ENCODE measurements at places on chromosomes 16 and 17. TPM values are rescaled to one million over a fixed set of nuclear protein-coding genes. Genes with fewer than 3 reads are reported as not detected.

Gene TBC1D3K
- 0.02 TPM for polyA plus RNA-seq

- no peak for DNase-seq
These were observed 34.6 kb downstream of the LGALS9 start for GRCh38 chr17:27665549-27665948.

- DNase-seq: no peak
These were observed 111.3 kb downstream of the AATF start for GRCh38 chr17:37060094-37060493.

DNA sequence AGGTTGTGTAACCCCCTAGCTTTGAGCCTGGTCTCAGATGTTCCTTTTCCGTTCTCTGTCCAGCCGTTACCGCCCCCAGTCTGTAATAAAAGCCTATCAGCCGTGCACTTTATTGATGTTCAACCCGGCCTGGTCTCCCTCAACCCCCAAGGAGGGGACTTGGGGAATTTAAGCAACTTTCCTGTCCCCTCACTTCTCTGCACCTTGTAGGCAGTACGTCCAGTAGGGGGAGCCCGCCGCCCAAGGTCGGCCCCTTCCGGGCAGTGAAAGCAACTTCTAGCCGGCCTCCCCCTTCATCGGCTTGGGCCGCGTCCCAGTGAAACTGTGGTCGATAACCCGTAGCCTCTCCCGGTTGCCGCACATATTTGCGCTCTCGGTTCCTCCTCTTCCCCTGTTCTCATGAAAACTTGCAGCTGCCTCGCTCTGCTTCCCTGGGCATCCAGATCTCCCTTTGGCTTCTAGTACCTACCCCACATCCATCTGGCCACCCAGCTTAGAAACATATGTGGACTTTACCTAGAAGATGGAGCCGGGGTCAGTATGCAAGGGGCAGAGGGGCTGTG, 7.9 kb downstream of the PNPO start:
- no peak for DNase-seq

DNA sequence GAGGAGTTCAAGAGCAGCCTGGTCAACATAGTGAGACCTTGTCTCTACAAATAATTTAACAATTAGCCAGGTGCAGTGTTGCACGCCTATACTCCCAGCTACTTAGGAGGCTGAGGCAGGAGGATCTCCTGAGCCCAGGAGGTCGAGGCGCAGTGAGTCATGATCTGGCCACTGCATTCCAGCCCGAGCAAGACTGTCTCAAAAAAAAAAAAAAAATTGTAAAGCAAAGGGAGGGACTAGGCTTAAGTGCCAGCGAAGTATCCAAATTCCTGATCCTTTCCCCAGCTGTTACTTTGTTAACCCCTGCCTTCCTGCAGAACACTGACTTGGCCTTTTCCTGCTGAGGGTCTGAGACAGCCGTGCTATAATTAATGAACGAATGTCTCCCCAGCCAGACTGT, 2.7 kb downstream of the GDPD3 start:
- DNase-seq: no peak

- peak; percentile 42 for DNase-seq
These were observed at the start of gene MT1F for GRCh38 chr16:56657555-56658326. MT1F (plus strand) TSS chr16:56657959; CDS start chr16:56658059, 100 bp downstream.

- DNase-seq: no peak
These were observed 24.3 kb downstream of the CDK12 start for GRCh38 chr17:39485555-39485954.

Gene CORO1A
- polyA plus RNA-seq: 554 TPM

DNA sequence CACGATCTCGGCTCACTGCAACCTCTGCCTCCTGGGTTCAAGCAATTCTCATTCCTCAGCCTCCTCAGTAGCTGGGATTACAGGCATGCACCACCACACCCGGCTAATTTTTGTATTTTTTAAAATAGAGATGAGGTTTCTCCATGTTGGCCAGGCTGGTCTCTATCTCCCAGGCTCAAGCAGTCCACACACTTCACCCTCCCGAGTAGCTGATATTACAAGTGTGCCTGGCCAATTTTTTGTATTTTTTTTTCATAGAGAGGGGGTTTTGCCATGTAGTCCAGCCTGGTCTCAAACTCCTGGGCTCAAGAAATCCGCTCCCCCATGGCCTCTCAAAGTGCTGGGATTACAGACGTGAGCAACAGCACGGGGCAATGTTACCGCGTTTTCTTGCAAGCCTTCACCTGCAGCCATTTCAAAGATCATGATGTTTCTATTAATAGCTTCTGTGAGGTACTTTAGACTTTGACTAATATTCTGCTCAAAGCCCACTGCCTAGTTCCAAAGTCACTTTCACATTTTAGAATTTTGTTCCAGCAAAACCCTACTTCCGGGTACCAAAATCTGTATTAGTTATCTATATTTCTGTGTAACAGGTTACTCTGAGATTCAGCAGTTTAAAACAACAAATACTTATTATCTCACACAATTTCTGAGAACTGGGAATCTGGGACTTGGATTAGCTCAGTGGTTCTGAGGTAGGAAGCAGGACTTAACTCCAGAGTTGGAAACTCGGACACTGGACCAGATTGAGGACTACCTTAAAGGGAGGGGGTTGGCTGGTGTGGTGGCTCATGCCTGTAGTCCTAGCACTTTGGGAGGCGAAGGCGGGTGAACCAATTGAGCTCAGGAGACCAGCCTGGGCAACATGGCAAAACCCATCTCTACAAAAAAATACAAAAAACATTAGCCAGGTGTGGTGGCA, 12.0 kb upstream of the MED13 start:
- DNase-seq: no peak

- DNase-seq: no peak
These were observed 46.6 kb upstream of the ERN1 start for GRCh38 chr17:64176556-64176955.

Gene GH1
- 3.1 TPM for polyA plus RNA-seq

Gene CCL8
- 2.9 TPM for polyA plus RNA-seq

Gene TCAP
- 1.7 TPM for polyA plus RNA-seq

GRCh38 chr17:47240806-47241205, 12.8 kb upstream of the ITGB3 start:
- no peak for DNase-seq

DNA sequence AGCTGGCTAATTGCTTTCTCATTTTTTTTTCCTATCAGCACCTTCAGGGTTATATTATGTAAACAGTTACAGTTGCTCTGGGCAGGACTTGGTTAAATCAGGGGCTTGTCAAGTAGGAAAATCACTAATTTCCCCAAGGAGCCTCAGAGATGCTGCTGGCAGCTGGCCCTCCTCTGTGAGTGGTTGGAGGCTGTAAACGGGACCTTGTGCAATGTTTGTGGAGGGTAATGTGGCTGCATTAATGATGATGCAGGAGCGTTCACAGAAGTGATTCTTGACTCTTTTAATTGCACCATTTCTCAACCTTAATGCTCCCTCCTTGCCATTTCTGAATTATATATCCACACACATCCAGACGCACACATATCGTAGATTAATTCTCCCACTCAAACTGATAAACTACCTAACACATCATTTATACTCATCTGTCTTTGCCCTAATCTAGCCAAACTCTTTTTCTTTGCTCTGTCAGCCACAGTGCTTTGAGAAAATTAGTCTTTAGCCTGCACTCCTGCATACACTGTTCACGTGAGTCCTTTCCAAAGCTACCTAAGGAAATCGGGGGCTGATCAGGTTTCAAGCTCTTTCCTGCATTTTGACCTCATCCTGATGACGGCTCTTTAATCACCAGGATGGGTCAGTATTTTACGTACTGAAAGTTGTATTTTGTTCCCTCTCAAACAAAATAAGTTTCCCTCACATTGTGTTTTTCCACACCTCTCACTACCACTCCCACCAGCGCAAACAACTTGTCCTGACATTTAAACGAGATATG, 154.4 kb upstream of the PIRT start:
- no peak for DNase-seq

Gene TAT
- 0.62 TPM for polyA plus RNA-seq

Gene TP53TG3D
- 0.02 TPM for polyA plus RNA-seq

Gene ALOX12
- polyA plus RNA-seq: 0.32 TPM

GRCh38 chr17:70288540-70289290, 119.4 kb downstream of the KCNJ2 start:
- DNase-seq: no peak

Gene TNS4
- 24.8 TPM for polyA plus RNA-seq

DNA sequence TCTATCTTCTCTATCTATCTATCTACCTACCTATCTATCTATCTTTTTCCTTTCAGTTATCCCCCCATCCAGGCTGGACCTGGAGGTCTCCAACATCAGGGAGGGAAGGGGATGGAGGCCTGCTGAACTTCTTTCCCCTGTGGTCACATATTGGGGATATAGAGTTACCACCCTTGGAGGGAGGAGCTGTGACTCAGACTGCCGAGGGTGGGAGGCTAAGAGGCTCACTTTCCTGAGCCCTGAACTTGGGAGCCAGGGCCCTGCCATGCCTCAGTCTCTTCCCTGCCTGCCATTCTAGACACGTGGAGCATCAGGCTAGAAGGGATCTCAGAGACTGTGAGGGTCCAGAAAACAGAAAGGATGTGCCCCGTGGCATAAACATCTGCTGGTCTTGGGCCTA, 8.4 kb downstream of the LRRC3C start:
- DNase-seq: no peak

- no peak for DNase-seq
These were observed 60.9 kb downstream of the CACNG1 start for GRCh38 chr17:67105213-67105612.

- no peak for DNase-seq
These were observed 18.3 kb downstream of the CDIPT start for GRCh38 chr16:29844575-29845331.
